ENCODE measurements at places on chromosomes 2 and 18.

DNA sequence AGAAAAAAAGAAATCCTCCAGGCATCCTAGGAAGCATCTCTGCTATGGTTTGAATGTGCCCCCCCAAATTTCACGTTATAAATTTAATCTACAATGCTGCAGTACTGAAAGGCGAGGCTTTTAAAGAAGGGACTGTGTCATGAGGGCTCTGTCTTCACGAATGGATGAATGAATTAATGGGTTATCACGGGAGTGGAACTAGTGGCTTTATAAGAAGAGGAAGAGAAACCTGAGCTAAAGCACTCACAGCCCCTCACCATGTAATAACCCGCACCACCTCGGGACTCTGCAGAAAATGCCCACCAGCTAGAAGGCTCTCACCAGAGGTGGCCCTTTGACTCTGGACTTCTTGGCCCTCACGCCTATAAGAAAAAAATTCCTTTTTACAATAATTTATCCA, 27.6 kb downstream of the RNU4ATAC start:
- DNase-seq = no peak

DNA sequence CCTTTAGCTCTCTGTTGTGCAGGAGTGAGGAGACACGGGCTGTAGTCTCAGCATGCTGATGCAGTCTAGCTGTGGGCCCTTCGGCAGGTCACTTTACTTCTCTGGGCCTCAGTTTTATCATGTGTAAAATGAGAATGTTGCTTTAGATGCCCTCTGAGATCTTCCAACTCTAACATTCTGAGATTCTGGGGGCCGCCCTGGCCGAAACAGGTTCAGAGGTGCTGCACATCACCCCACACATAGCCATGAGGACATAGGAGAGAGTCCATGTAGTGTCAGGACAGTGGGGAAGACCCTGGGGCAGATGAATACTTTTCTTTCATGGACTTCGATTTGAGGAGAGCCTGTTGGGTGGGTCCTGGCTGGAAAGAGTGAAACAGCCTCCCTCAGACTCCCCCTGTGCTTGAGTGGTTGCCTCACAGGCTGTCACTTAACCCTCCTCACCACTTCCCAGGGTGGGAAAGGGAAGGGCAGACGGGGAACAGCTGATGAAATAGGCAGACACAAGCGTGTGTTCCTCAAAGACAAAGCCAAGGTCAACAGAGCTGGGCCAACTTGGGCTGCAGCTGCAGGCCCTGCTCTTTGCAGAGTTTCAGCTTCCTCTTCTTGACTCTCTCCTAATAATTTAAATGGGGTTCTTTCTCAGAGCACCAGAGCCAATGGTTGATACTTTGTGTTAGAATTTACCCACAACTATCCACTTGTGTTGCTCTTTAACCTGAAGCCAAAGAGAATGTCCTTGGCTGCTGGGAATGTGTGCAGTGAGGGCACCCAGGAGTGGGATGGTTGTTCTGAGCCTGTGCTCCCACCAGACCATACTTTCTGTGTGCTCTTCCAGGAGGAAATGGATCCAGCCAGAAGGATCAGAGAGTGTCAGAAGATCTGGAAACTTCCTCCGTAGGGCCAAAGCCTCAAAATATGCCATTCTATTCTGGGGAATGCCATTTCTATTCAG, 14.7 kb upstream of the MRPL33 start:
- DNase-seq = no peak

DNA sequence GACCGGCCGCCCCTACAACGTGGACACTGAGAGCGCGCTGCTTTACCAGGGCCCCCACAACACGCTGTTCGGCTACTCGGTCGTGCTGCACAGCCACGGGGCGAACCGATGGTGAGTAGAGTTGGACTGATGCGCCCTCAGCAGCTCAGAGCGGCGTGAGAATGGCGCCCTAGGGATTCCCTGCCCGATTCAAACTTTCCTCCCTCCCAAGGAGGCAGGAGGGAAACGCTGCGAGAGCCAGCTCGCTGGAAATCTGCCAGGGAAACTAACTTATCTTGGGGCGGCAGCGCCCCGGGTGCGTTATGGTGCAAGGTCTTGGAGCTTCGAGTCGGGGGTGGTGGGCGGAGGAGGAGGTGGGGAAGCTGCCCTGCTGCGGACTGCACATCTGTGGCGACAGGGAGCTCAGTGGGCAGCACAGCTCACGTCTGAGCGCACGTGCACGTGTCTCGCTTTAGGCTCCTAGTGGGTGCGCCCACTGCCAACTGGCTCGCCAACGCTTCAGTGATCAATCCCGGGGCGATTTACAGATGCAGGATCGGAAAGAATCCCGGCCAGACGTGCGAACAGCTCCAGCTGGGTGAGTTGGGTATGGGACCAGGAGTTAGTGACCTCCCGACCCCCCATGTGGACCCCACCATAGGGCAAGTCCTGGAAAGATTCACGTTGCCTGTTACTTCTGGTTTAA, 697 bp downstream of the ITGA4 start:
- DNase-seq = no peak

DNA sequence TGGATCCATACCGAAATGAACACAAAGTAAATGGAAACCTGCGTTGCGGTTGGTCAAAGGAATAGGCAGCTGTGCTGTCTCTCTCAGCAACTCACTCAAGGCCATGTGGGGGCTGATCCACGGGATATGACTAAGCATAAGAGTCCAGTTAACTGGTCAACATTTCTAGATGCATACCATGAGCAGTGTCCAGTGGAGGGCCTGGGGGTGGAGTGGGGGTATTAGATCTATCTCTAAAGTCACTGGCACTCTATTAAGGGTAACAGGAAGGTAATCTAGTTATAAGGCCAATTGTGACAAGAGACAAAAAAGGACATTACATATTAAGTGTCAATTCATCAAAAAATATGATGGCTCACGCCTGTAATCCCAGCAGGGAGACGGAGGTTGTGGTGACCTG, 136.8 kb downstream of the TTC32 start:
- DNase-seq = no peak

- DNase-seq = no peak
Measured at GRCh38 chr2:117512307-117512706, 302.2 kb upstream of the DDX18 start.

DNA sequence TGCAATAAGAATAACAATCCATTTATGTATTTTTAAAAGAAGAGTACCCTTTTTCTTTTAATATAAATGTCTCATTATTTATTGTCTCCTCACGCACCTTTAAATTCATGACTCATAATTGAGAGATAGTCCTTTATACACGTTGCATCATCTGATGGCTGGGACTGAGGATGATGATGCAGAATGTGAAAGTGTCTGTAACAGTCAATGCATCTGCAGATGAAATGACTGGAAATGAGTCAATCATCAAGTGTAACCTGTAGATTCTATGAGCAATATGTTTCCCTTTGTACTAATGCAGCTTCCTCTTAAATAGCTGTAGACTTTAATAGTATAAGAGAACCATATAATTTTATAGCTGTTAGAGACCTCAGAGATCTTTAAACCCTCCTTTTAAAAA, 26.1 kb upstream of the SYT4 start:
- no peak for DNase-seq

Measured in mesothelial cell of epicardium (in vitro differentiated cells).